Left colon (tissue), 2 donors: ENCODE measurements at places on chromosomes 7 and 10. TPM values are rescaled to one million over a fixed set of nuclear protein-coding genes. Genes with fewer than 3 reads are reported as not detected.

- no peak for DNase-seq
These were observed 11.9 kb downstream of the FLNC start for GRCh38 chr7:128841921-128842673.

The PILRA gene
- 1.9 TPM for total RNA-seq

The TRPV5 gene
- total RNA-seq, result not detected

The NEUROG3 gene
- total RNA-seq, result 2.4 TPM

- no peak for DNase-seq
These were observed 250.6 kb downstream of the BBS9 start for GRCh38 chr7:33379891-33380525.
